Panc1 (cell line): ENCODE measurements at places on chromosomes 16 and 17. TPM values are rescaled to one million over a fixed set of nuclear protein-coding genes. Genes with fewer than 3 reads are reported as not detected.

- no peak for DNase-seq
Measured at GRCh38 chr16:4583906-4584305, 27.8 kb downstream of the C16orf96 start.

DNA sequence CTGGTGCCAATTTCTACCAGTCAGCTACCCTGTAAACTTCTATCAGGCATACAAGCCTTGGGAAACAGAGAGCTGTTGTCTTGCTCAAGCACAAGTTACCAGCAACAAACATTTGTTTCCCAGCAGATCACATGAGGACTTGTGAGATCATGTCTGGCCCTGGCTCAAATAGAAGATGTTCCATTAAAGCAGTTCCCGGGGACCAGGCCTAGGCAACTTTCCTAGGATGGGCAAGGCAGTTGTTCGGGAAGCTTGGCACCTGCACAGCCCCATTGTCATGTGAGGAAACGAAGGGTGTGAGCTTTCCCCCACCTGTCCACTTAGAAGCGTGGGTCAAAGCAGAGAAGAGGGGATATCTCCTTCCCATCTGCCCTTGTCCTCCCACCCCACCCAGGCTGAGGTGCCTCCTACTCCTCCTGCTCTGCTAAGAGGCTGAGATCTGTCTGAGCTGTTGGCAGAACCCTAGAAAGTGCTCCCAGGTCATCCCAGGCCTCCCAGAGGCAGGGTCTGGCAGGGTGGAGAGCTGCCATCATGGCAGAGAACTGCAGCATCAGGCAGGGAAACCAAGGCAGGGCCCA lies 11.2 kb upstream of the SLC47A2 start:
- no peak for DNase-seq

DNA sequence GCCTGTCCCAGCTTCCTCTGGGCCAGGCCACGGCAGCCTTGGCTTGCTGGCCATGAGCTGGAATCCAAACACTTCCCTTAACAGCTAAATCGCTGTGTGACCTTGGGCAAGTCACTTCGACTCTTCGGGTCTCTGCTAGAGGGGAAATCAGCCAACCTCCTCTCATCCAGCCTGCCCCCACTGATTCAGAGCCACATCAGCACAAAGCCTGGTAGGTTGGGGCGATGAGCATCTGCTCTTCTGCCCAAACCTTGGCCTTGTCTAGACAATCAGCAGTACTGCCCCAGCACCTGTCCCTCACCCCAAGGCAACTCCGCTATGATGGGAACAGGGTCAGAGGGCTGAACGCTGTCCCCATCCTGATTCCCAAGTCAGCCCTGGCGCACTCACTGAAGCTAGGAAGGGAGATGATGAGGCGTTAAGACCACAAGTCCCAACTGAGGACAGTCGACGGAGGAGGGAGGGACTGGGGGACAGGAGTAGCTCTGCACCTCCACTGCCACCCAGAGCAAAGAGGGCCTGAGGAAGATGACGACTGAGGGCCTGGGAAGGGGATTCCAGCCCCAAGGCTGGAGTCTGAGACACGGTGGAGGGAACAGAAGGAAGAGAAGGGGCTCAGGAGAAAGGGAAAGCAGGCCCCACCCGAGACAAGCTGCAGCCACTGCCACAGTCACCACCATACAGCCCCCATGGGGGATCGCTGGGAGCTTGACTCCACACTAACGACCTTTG lies 1.3 kb downstream of the CLUH start:
- DNase-seq, result no peak

DNA sequence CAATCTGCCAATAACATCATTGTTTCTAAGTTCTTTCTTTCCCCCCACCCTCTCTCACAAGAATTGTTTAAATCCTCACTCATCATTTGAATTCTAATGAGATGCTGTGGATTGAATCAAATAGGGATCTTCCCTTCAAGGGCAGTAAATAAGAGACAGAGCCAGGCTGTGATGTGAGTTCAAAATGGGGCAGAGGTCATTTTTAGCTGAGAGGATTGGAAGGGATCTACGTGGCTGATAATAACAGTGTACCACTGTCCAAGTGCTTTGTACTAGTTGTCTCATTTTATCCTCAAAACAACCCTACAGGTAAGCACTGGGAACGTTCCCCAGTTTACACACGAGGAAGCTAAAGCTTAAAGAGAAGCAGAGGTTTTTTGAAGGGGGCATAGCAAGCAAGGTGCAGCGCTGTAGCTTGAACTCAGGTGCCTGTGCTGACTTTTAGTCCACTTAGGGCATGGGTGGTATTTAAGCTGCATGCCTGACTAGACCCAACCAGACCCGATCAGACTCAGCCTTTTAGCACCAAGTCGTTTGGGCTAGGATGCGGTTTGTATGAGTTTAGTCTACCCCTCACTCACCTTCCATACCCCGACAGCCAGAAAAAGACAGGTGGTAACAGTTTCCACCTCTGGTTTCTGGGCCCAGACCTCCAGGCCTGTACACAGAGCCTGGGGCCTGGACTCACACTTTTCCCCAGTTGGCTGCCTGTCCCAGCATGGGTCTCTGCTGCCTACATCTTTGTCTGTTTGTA lies 39.2 kb upstream of the CCR7 start:
- no peak for DNase-seq

- no peak for DNase-seq
Measured at GRCh38 chr17:34133350-34133749, 121.7 kb upstream of the CCL2 start.

GRCh38 chr16:2585651-2586081 lies 47.8 kb downstream of the PDPK1 start:
- no peak for DNase-seq

DNA sequence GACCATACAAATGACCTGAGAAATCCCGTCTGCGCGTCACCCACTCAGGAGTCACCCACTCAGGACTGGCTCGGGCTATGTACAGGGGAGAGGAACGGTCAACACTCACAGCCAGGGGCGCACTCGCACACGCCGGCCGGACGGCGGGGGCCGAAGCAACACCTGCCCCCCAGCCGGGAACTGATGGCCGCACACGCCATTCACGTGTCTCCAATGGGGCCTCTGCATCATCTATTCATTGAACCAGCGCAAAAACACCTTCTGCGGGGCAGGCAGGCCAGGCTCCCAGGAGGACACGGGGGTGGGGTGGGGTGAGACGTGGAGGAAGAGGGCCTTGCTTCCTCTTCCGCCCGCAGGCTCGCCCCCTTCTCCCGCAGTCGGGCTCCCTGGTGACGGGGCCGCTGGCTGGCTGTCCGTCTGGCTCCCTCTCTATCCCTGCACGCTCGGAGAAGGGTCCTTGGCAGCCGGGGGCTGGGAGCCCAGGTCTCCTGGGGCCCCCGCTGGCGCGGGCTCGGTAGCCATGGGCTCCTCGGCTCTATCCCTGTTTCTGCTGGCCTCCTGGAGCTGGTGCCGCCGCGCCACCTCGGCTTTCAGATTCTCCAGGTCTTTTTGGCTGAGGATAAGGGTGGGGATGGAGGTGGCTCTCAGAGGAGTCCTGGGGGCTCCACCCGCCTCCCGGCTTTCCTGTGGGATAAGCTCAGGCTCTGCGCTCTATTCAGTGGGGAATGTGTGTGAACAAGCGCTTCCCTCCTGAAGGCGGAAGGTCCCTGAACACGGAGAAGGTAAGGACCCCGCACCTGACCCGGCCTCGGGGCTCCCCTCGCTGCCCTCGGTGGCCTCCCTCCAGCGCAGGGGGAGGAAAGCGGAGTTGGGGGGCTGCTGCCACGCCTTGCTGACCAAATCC lies 21.1 kb downstream of the CLUH start:
- no peak for DNase-seq

Gene CTRB2
- total RNA-seq, result 5.0 TPM

- DNase-seq, result no peak
Measured at GRCh38 chr16:14545346-14545884, 84.6 kb downstream of the PARN start.
